ENCODE measurements at places on chromosomes 3 and 15. TPM values are rescaled to one million over a fixed set of nuclear protein-coding genes. Genes with fewer than 3 reads are reported as not detected.

- no peaks in the 10 kb centered on the region for H3K36me3 ChIP-seq
- H3K27me3 ChIP-seq: no peaks in the 10 kb centered on the region
- H3K27ac ChIP-seq: peak overlapping the region; percentile 61
- no peak for DNase-seq
- H3K4me3 ChIP-seq: no peak overlapping the region
These were observed 90.2 kb upstream of the CMC1 start for GRCh38 chr3:28151207-28151550.

DNA sequence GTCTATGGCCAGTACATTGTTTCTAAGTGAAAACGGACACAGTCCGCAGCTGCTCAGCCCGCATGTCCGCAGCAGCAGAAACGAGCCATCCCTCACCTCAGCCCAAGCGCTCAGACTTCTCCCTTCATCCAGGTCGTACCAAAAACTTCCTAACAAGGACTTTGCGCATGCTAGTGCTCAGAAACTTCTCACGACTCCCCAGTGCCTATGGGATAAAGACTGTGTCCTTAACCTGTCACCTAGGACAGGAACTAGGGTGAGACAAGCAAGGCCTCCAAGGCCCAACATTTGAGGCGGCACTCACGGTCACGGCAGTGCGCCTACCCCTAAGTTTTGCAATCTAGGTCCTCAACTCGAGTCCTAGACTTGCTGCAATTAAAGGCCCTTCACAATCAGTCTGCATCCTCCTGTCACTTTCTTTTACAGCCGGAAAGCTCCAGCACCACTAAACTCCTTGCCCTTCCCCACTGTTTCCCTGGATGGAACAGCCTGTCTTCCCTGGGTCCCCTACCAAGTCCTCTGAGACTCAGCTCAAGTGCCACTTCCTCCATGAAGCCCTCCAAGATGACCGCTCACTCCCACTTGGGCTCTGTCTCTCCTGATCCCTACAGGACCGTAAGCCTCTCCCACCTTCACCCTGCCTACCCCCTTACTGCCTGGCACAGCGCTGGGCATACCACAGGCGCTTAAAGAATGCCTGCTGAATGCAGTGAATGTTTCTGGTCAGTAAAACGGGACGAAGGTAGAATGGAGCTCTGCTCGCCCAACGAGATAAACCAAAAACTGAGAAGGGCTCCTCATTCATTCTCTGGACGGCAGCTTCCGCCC lies 1.2 kb downstream of the CLN6 start:
- peak overlapping the region; percentile 78 for H3K4me3 ChIP-seq
- no peaks in the 10 kb centered on the region for H3K36me3 ChIP-seq
- H3K27ac ChIP-seq: no peak overlapping the region
- H3K27me3 ChIP-seq: no peaks in the 10 kb centered on the region
- peaks cover 34% of the 10 kb centered on the region for H3K4me1 ChIP-seq
- DNase-seq: no peak

GRCh38 chr3:187744169-187745151 lies 808 bp downstream of the BCL6 start:
- no peaks in the 10 kb centered on the region for H3K27me3 ChIP-seq
- peaks cover 32% of the 10 kb centered on the region for H3K4me1 ChIP-seq
- H3K4me3 ChIP-seq: peak overlapping the region; percentile 82
- peak overlapping the region; percentile 99 for H3K27ac ChIP-seq
- H3K36me3 ChIP-seq: no peaks in the 10 kb centered on the region

GRCh38 chr3:15288331-15289035 lies 43.9 kb downstream of the SH3BP5 start:
- H3K4me3 ChIP-seq: no peak overlapping the region
- no peaks in the 10 kb centered on the region for H3K27me3 ChIP-seq
- no peaks in the 10 kb centered on the region for H3K36me3 ChIP-seq
- DNase-seq: no peak
- peaks cover 48% of the 10 kb centered on the region for H3K4me1 ChIP-seq

- H3K36me3 ChIP-seq: peaks cover 90% of the 10 kb centered on the region
- DNase-seq: no peak
- H3K27ac ChIP-seq: peak overlapping the region; percentile 57
- H3K4me3 ChIP-seq: no peak overlapping the region
- no peaks in the 10 kb centered on the region for H3K4me1 ChIP-seq
- H3K27me3 ChIP-seq: no peaks in the 10 kb centered on the region
These were observed 35.3 kb downstream of the CCPG1 start for GRCh38 chr15:55372701-55373440.

- H3K27ac ChIP-seq: peak within 1 kb of the TSS; percentile 97
- peaks cover 24% of the 10 kb centered on the region for H3K36me3 ChIP-seq
- H3K4me3 ChIP-seq: peak within 1 kb of the TSS; percentile 93
- no peaks in the 10 kb centered on the region for H3K27me3 ChIP-seq
- peaks cover 32% of the 10 kb centered on the region for H3K4me1 ChIP-seq
These were observed at the start of gene BRPF1 for GRCh38 chr3:9731206-9732079. BRPF1 (plus strand) TSS chr3:9731735; CDS start chr3:9734141, 2,406 bp downstream.

EFCAB12 gene
- not detected for total RNA-seq

DNA sequence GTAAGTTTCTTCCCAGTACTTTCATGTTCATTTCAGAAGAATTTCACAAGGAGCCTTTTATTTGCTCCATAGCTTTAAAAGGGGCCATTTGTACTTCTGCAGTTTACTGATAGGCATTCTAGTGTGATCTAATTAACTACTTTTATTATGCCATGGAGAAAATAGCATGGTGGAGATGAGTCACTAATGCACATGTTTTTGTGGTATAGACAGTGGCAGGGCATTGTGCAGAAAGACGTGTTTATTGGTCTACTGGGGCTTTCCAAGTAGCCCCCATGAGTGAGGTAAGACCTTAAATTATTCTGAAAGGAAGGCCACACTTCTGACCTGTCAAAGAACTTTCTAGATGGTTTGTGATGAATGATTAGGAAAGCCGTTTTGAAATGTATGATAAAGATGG lies 810.0 kb upstream of the NR2F2 start:
- no peak for DNase-seq
- no peaks in the 10 kb centered on the region for H3K36me3 ChIP-seq
- no peak overlapping the region for H3K27ac ChIP-seq
- no peak overlapping the region for H3K4me3 ChIP-seq
- H3K4me1 ChIP-seq: no peaks in the 10 kb centered on the region

- no peak overlapping the region for H3K4me3 ChIP-seq
- H3K27me3 ChIP-seq: no peaks in the 10 kb centered on the region
- H3K4me1 ChIP-seq: no peaks in the 10 kb centered on the region
- no peak overlapping the region for H3K27ac ChIP-seq
These were observed 16.7 kb upstream of the SLC7A14 start for GRCh38 chr3:170602556-170602955.

DNA sequence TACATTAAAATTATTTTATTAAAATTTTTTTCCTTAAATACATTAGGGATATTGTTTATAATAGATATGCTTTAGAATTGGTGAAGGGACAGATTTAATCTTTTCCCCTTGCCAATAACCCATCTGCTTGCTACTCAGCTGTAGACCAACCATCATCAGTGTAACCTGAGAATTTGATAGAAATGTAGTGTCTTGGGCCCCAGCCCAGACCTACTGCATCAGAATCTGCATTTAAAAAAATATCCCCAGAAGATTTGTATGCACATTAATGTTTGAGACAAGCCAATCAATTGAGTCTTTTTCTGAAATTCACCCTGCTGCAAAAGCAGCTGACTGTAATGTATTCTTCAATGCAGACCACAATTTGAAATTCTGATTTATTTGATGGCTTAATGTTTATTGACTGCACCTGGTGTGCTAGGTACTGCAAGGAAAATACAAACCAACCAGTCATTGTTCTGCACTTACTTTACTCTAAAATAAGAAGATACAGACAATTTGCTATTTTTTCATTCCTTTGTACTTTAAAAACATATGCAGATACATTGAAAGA lies 190.7 kb upstream of the SGO1 start:
- no peak overlapping the region for H3K27ac ChIP-seq
- H3K36me3 ChIP-seq: no peaks in the 10 kb centered on the region
- H3K27me3 ChIP-seq: no peaks in the 10 kb centered on the region
- H3K4me1 ChIP-seq: peaks cover 8% of the 10 kb centered on the region

- H3K27me3 ChIP-seq: no peaks in the 10 kb centered on the region
- H3K36me3 ChIP-seq: no peaks in the 10 kb centered on the region
These were observed 44.1 kb downstream of the HCN4 start for GRCh38 chr15:73324496-73325170.

CLDN11 gene
- 3.0 TPM for total RNA-seq
